ENCODE measurements at places on chromosomes 1 and 21. TPM values are rescaled to one million over a fixed set of nuclear protein-coding genes. Genes with fewer than 3 reads are reported as not detected.

FCRL3 gene
- 0.99 TPM for total RNA-seq

PSRC1 gene
- 0.91 TPM for total RNA-seq

CELF3 gene
- total RNA-seq, result not detected

PYCR2 gene
- total RNA-seq, result 24.1 TPM

CD1D gene
- total RNA-seq, result 0.11 TPM

S100B gene
- 0.47 TPM for total RNA-seq

AMY1C gene
- not detected for total RNA-seq

HUNK gene
- not detected for total RNA-seq

GABRD gene
- total RNA-seq, result 0.42 TPM

GRCh38 chr1:3125078-3125477 is 56.1 kb downstream of the PRDM16 start:
- no peak for DNase-seq

DNA sequence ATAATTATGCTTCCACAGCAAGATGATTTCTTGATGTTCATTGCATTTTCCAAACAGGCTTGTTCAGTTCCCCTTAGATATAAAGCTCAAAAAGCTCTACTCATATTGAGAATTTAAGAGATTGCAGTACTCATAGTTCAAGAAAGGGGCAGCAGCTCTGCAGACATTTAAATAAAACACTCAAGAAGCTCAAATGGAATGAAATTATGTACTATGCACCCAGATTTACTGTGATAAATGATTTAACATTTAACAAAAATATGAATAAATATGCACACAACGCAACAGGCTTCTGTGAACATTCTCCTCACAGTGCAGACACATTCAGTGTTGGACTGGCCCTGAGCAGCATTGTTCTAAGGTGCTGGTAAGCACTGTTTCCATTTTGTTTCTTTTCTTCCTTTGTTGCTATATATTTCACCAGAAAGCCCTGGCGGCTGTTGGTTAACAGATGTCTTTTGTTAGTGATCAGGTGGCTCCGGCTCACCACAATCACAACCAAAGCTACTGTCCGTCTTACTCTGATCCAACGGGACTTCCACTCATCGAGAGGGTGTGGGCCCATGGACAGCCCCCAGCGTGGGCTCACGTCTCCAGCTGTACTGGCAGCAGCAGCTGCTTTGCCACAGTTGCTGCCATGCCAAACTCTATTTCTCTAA is 1440.3 kb downstream of the NCAM2 start:
- no peak for DNase-seq

DNA sequence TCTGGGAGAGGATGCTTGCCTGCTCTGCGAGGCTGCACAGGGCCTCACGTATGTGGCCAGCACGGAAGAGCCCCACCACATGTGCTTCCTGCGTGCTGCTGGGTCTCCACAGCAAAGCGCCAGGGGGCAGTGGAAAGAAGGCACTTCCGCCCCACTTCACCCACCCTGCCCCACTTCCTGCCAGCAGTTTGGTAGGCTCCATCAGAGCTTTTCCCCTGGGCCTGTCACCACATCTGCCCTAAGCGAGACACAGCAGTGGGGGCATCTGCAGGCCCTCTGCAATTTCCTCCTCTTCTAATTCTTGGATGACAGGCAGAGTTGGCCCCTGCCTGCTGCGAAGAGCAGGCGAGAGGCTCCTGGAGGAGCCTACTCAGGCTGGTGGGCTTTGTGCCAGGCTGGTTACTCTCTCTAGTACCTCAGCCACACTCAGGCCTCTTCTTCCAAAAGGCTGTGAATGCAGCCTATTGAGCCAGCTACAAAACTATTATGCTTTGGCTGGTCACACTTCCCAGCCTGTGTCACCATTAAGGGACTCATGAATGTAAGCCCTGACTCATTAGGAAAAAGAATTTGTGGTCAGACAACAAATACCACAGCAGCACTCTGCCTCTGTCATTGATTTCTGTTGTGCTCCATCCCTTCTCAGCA is 25.0 kb downstream of the CD244 start:
- peak; percentile 77 for DNase-seq

- no peak for DNase-seq
These were observed 20.6 kb downstream of the QSOX1 start for GRCh38 chr1:180175291-180175690.

DNA sequence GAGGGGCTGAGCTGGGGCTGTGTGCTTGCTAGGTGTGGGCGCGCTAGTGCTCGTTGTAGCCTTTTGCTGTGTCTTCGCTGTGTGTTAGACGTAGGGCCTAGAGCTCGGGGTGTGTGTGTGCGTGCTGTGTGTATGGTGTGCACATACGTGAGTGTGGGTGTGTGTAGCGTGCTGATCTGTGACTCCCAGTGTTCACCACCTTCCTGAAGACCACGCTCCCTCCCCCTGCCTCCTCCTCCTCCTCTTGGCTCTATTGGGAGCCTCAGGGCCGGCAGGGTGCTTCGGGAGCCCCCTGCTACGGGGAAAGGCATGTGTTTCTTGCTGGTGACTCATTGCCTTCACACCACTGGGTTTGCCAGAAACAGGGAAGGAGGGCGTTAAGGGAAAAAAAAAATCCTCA is 9.4 kb upstream of the KCNC4 start:
- DNase-seq, result no peak

DNA sequence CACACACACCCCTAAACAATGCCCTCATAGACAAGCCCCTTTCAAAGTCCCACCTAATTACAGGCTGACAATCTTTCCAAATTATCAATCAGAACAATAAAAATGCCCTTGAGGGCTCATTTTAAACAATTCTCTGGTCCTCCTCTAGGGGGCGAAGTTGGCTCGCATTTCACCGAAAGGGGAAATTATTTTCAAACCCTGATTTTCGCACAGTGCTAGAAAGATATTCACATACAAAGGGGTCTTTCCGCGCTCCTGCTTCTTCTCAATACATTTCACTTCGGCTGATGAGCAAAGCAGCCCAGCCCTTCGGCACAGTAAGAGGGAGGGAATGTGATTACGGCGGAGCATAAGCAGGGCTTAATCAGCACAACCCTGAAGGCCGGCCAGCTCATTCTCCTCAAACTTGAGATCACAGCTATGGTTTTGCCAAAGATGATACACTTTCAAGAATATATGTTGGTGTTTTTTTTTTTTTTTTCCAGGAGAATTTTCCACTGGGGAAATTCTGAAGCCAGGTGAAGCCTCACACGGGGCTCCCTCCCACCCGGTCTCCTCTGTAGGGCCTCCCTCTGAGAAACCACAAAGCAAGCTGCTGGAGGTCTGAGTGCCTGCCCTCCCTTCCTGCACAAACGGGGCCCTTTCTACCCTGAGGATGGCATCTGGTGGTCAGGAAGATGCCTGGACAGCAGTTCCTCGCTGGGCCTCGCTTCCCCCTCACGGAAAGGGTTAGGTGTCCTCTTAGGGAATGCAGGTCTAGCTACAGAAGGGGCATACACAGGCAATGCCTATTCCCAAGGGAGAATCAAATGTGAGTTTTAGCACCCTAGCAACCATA is 66.9 kb downstream of the GNG12 start:
- peak; percentile 57 for DNase-seq

DNA sequence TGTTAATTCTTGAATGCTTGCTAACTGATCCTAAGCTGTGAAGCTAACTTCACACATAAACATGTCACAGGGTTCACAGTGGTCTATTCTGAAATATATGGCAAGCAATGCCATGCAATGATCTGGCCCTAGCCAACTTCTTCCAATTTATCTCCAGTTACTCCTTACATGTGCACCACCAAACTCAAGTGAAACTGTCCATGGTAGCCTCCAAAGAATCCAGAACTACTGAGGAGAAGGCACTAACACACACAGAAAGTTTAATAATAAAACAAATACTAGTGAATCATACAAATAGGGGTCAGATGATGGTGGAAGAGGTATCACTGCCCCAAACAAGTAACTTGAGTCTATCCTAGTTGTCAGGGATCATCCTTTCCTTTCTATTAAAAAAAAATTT is 172.6 kb upstream of the RAB4A start:
- no peak for DNase-seq

DNA sequence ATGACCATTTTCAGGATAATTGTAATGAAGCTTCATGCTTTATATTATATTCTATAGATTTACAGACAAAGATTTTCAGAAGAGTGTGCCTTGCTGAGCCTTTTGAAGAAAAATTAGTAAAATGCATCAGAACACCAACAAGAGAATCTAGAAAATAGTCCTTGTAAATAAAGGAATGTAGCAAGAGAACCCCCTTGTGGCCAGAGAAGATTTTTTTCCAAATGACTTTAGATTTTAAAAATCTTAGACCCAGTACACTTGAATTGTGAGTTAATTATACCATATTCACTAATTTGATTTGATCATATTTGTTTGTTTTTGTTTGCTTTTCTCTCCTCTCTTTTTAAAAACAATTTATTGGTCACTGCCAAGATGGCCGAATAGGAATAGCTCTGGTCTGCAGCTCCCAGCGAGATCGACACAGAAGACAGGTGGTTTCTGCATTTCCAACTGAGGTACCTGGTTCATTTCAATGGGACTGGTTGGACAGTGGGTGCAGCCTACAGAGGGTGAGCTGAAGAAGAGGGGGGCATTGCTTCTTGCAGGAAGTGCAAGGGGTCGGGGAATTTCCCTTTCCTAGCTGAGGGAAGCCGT is 12.8 kb upstream of the IFI44L start:
- no peak for DNase-seq

GRCh38 chr1:172851856-172852255 is 193.0 kb downstream of the FASLG start:
- no peak for DNase-seq

GRCh38 chr1:181175356-181175910 is 86.9 kb downstream of the IER5 start:
- DNase-seq, result no peak

GRCh38 chr1:80251591-80251990 is 1245.1 kb upstream of the ADGRL4 start:
- DNase-seq, result no peak

DNA sequence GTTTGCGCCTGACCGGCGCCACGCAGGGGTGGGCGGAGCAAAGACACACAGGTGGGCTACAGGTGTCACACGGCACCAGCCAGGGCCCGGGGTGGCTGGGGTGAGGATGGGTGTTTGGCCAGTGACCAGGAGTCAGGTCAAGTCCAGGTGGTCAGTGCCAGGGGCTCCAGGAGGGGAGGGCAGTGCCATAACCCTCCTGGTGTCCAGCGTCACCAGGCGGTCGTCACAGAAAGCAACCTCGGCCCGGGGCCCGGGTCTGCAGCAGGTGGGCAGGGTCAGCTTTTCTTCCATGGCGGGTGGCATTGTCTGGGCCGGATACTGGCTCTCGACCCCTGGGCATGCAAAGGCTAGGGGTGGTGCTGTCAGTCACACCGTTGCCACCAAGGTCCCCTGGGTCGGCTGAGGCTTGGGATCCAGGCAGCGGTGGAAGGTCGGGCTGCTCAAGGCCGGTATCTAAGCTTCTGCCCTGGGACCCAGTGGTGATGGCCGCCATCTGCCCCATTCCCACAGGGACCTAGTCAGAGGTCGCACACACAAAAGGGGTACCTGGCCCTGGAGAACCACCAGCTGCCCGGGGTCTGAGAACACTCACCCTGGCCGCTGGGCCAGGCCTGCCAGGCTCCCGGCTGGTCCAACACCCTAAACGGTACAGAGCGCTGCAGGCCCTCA is 1.8 kb downstream of the FNDC10 start:
- no peak for DNase-seq

DNA sequence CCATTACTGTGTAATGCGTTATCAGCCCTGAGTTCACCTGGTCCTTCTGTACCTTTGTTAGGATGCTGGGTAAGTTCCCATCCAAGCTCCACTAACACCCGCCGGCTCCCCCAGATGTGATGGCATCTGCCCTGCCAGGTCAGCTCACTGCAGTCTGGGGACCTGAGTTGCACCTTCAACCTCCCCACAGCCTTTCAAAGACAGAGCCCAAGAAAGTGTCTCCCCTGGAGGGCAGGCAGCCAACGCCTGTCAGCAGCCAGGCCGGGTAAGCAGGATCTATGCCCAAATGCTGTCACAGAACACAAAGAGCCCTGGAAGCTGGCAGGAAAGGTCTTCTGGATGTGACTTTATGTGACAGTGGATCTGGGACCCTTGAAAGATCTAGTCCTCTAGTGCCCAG is 13.7 kb downstream of the MRAP start:
- DNase-seq, result no peak

DNA sequence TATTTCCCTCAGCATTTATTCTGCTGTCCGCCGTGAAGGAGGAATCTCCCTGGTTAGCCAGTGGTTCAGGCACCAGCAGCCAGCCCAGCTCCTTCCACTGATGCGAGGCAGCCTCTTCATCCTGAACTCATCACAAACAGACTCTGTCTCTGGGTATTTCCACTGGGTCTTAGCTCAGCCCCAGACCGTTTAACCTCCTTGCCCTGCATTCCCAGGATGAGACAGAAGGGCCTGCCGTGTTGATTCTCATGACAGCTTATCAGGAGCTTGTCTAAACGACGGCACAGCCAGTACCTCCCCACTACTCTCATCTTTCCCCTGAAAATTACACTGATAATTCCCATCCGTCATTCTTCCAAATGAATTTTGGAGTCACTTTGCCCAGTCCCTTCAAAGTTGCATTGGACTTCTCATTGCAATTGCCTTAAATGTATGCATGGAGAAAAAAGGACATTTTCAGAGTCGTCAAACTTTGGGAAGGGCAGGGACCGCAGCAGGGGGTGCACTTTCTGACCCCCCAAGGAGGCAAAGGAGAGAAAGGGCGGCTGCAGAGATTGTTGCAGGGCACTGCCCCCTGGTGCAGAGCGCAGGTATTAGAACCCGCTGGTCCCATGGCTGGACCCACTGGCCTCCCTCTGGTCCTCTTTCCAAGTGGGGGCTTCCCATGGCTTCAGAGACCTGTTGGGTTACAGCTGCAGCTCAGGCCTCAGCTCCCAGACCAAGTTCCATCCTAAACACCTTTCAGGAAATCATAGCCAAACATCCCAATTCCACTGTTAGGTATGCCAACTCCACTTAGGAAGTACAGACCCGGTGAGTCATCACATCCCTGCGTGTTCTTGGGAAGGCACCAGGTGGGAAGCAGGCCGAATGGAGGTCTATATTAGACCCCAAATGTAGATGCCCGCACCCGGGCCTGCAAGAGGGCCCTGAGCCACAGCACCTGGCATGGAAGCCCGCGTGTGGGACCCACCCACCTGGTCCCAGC is 3.7 kb upstream of the MEGF6 start:
- no peak for DNase-seq

DNA sequence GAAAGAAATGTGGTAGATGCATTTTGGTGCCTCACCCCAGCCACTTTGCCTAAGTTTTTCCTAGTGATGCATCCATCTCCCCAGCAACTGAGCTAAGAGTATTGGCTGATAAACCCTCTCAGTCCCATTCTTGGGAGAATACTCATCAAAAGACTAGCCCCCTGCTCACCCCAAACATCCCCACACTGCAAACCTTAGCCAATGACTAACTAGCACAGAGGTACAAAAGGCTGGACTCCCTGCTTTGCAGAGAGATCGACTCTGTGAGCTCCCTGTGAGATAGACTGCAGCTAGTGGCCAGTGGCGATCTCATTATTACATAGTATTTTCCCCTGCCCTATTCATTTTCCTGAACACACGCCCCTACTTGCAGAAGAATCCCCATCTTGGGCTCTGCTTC is 155.3 kb downstream of the HHIPL2 start:
- DNase-seq, result no peak

- DNase-seq, result peak; percentile 67
These were observed 6.2 kb upstream of the ANKRD35 start for GRCh38 chr1:145891587-145892485.

Data from CD4-positive, alpha-beta T cell (primary cell).